Fibroblast of lung (primary cell): ENCODE measurements at places on chromosomes 1 and 21. TPM values are rescaled to one million over a fixed set of nuclear protein-coding genes. Genes with fewer than 3 reads are reported as not detected.

- no peak for DNase-seq
These were observed 74.4 kb downstream of the COL24A1 start for GRCh38 chr1:86082183-86082582.

The PADI1 gene
- not detected in 2 replicates for polyA plus RNA-seq

GRCh38 chr1:29961293-29962059 is 725.2 kb downstream of the PTPRU start:
- no peak for DNase-seq

The FMO2 gene
- polyA plus RNA-seq, result 7.1 and 136 TPM in 2 replicates

The ILDR2 gene
- polyA plus RNA-seq, result 0.03 and 0.14 TPM in 2 replicates

DNA sequence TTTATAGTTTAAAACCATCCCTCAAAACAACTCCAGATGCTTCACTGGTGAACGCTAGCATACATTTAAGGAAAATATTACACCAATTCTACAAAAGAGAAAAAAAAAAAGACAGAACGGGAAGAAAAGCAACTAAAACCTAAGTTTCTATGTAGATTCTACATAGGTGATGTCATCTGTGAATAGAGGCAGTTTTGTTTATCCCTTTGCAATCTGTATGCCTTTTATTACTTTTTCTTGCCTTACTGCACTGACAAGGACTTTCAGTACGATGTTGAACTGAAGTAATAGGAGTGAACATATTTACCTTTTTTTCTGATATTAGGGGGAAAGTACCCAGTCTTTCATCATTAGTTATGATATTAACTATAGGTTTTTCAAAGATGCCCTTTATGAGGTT is 101.7 kb upstream of the HAO2 start:
- DNase-seq, result no peak

- no peak for DNase-seq
These were observed 4.5 kb upstream of the NCMAP start for GRCh38 chr1:24551290-24551959.

DNA sequence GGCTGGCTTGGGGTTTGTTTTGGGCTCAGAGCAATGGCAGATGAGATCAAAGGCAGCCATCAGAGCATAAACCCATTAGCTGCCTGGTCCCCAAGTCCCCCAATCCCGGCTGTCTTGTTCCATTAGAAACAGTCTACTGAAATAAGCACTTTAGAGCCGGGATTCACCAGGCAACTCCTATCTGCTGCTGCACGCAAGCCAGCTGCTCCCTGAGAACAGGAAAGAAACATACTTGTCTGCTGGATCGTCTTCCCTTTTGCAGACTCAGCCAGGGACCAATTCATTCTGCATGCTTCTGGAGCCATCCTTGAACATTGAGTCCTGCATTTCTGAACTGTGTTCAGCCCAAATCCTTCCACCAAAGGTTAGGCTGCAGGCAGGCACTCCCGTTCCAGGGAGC is 21.8 kb downstream of the RXRG start:
- no peak for DNase-seq

The KCNE2 gene
- polyA plus RNA-seq, result not detected in 2 replicates

- DNase-seq, result peak; percentile 91
These were observed 5.8 kb downstream of the IFI16 start for GRCh38 chr1:159015440-159015909.

GRCh38 chr1:155989242-155990004 is 11.1 kb upstream of the ARHGEF2 start:
- DNase-seq, result peak; percentile 77

The MAP7D1 gene
- polyA plus RNA-seq, result 70.6 and 91.2 TPM in 2 replicates

The MAB21L3 gene
- polyA plus RNA-seq, result 0.08 and 0.18 TPM in 2 replicates

The SYF2 gene
- 36.2 and 41.6 TPM in 2 replicates for polyA plus RNA-seq

The AMPD1 gene
- not detected in 2 replicates for polyA plus RNA-seq

GRCh38 chr21:25862112-25862511 is 127.3 kb downstream of the GABPA start:
- no peak for DNase-seq

The CLCA4 gene
- polyA plus RNA-seq, result not detected in 2 replicates

The TGFBR3 gene
- polyA plus RNA-seq, result 56.8 and 68.3 TPM in 2 replicates

- DNase-seq, result peak; percentile 84
These were observed 2.6 kb downstream of the TUFT1 start for GRCh38 chr1:151542710-151543129.

DNA sequence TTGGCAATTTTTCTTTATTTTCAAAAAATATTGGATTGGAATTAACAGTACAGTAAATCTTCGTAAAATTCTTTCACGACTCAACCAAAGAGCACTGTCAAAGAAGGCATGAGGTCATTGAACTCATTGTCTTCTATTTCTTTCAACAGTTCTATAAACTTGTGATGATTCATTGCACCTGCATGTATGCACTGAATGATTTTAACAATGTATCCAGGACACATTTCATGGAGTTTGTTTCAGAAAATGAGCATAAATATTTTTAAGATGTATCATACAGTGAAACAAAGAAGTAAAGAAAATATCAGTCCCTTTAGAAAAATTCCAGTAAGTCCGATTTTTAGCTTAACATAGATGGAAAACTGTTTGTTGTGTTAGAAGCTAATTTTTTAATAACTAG is 33.6 kb upstream of the CD34 start:
- DNase-seq, result no peak

- no peak for DNase-seq
These were observed 1470.7 kb upstream of the PRMT6 start for GRCh38 chr1:105585791-105586190.

DNA sequence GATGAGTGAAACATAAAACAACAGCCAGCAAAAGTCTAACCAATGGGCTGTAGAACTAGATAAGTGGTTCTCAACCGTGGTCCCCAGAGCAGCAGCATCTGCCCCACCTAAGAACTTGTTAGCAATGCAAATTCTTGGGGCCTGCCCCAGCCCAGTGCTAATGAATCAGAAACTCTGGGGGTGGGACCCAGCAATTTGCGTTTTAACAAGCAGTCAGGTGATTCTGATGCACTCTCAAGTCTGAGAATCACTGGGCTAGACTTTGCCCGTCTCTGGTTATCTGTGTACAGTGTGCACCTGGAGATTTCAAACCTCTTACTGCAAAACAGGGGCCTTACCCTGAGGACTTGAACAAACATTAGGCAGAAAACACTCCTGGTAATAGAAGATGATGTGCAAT is 66.5 kb downstream of the PLXNA2 start:
- DNase-seq, result peak; percentile 33

GRCh38 chr1:212487286-212487685 is 54.6 kb downstream of the NENF start:
- no peak for DNase-seq

- DNase-seq, result peak; percentile 59
These were observed 73.6 kb downstream of the SMYD2 start for GRCh38 chr1:214354440-214355148.

- DNase-seq, result no peak
These were observed 18.6 kb upstream of the PADI1 start for GRCh38 chr1:17186216-17186909.

GRCh38 chr1:65564493-65564892 is 144.0 kb downstream of the LEPR start:
- no peak for DNase-seq

The KCNK1 gene
- polyA plus RNA-seq, result 0.48 and 2.1 TPM in 2 replicates

DNA sequence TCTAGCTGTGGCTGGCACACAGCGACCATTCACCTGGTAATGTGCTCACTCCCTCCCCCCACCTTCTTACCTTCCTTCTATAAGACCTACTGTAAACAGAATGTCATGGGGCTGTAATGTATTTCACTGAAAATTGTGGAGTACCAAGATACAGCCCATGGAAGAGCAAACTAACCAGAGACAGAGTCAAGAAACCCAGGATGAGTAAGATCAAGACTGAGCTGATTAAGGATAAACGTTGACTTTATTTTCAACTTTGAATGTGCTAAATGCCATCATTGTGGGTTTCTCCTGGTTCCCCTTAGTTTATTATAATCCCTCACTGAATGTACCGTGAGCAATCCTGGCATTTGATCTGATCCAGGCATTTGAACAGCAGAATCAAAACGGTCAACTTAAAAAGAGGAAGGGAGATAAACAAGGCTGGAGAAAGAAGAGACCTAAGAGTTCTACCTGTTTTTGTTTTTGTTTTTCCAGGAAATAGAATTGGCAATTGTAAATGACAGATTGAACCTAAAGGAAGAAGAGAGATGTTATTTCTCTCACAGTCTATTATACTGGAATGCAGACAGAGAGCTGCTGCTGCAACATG is 16.1 kb upstream of the ATP1B1 start:
- no peak for DNase-seq
